Naive B cell (primary cell): ENCODE measurements at places on chromosomes 2 and 18.

- no peak for DNase-seq
Observed at GRCh38 chr2:24307961-24308360, 52.4 kb downstream of the ITSN2 start.

GRCh38 chr18:56952026-56952425 lies 194.9 kb upstream of the BOD1L2 start:
- no peak for DNase-seq

GRCh38 chr2:200725596-200725995 lies 86.1 kb upstream of the BZW1 start:
- DNase-seq: no peak

DNA sequence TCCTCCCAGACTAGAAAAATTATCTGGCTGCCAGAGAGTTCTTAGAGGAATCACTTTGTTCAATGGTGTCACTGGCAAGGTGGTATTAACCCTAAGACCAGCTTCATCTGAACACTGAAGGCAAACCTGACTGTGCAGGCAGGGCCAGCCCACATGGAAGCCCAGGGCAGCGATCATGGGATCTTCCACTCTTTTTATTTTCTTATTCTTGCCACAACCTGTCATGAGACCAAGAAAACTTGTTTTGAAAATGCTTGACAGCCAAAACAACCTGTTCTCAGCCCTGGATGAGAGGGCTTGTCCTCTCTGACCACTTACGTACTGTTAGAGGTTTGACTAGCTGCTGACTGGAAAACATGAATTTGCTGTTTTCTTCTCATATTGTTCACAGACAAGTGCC lies 75.3 kb upstream of the FOSL2 start:
- no peak for DNase-seq

DNA sequence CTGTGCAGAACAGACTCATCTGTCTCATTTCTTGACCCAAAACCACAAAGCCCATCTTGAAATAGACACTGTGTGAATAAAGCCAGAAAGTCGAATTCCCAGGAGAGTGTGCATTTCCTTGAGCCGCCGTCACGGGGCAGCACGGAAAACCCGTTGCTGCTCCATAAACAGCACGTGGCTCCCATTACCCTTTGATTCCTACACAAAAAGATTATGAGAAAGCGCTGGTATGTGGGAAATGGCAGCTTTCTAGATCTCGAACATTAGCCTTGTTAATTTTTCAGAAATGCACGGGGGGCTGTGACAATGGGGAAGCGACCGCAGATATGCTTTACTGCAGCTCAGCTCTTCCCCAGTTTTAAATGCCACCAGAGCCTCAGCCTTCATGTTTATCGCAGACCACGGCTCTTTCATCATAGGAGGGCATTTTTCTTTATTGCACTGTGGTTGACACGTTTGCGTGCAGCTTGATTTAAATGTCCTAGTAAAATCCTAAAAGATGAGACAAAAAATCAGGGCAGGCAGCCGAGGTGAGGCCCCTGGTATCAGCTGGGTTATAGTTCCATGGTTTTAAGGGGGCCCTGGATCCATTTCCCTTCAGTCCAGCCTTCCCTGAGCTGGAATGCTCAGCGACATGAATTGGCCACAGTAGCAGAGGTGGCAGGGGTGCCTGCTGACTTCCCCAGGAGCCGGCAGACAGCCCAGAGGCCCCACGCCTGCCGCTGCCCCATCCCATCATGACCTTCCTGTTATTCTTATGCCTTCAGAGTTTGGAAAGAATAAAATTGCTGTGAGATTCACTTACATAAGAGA lies 249.3 kb downstream of the NDUFA10 start:
- no peak for DNase-seq

DNA sequence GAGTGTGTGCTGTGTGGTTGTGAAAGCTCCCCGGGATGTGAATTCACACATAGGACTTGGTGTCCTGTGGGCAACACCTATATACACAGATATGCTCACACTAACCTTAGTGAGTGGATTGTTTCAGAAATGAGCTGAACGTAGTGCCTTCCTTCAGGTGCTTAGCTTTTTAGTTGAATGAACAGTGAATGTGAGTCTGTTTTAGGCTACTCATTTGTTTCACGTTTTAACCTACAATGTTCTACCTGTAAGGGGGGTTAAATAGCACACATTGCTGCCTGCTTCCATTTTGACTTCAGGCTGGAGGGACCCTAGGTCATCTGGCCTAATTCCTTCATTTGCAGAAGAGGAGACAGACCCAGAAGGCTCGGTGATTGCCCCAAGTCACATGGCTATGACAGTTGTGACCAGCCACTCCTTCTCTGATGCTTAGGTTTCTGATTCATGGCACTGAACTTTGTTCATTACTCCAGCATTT lies 1.0 kb downstream of the PLEK start:
- no peak for DNase-seq

GRCh38 chr2:25194576-25195122 lies 26.3 kb upstream of the POMC start:
- DNase-seq: no peak
